Stimulated activated CD8-positive, alpha-beta memory T cell treated with anti-CD3 and anti-CD28 coated beads, Interleukin-15, amount 100 ng/mL, for 24 hours (primary cell): ENCODE measurements at places on chromosomes 2 and 18.

GRCh38 chr2:8571792-8572499 lies 109.9 kb upstream of the ID2 start:
- no peak for DNase-seq

- DNase-seq: no peak
Observed at GRCh38 chr18:36333414-36333813, 35.9 kb downstream of the FHOD3 start.

DNA sequence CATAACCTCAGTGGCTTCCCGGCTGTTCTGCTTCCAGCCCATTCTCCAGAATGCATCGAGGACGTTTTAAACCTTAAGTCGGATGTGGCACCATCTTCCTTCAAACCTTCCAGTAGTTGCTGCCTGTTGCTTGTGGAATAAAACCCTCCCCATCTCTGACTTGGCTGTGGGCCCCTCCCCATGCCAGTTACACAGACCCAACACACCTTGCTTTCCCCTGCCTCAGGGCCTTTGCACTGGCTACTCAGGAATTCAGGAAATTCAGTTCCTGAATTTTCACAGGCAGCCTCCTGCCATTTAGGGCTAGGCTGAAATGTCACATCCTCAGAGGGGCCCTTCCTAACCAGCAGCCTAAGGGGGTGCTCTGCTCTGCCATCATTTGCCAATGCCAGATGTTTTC lies 5.0 kb upstream of the ADRA2B start:
- DNase-seq: no peak

- DNase-seq: no peak
Observed at GRCh38 chr2:29578084-29578598, 343.2 kb downstream of the ALK start.

- no peak for DNase-seq
Observed at GRCh38 chr2:238986491-238987351, 138.8 kb downstream of the TWIST2 start.

GRCh38 chr2:127183771-127184170 lies 36.3 kb downstream of the CYP27C1 start:
- no peak for DNase-seq

GRCh38 chr2:200383380-200384110 lies 77.1 kb downstream of the SPATS2L start:
- no peak for DNase-seq

GRCh38 chr2:29240601-29241000 lies 125.4 kb downstream of the CLIP4 start:
- no peak for DNase-seq

- no peak for DNase-seq
Observed at GRCh38 chr2:168192839-168193616, 54.4 kb downstream of the STK39 start.

GRCh38 chr2:44009136-44009735 lies 13.4 kb upstream of the LRPPRC start:
- DNase-seq: no peak

GRCh38 chr2:170967553-170967952 lies 38.5 kb downstream of the GORASP2 start:
- no peak for DNase-seq

- no peak for DNase-seq
Observed at GRCh38 chr2:24850944-24851343, 57.7 kb downstream of the CENPO start.

GRCh38 chr2:216142540-216142939 lies 33.4 kb downstream of the XRCC5 start:
- DNase-seq: no peak

- DNase-seq: no peak
Observed at GRCh38 chr2:240819858-240820606, at the start of gene KIF1A. TSS of gene KIF1A (minus strand) at chr2:240820219. CDS start at chr2:240797752, 22,467 bp downstream.

- no peak for DNase-seq
Observed at GRCh38 chr2:43708178-43708577, 31.9 kb upstream of the C1GALT1C1L start.

DNA sequence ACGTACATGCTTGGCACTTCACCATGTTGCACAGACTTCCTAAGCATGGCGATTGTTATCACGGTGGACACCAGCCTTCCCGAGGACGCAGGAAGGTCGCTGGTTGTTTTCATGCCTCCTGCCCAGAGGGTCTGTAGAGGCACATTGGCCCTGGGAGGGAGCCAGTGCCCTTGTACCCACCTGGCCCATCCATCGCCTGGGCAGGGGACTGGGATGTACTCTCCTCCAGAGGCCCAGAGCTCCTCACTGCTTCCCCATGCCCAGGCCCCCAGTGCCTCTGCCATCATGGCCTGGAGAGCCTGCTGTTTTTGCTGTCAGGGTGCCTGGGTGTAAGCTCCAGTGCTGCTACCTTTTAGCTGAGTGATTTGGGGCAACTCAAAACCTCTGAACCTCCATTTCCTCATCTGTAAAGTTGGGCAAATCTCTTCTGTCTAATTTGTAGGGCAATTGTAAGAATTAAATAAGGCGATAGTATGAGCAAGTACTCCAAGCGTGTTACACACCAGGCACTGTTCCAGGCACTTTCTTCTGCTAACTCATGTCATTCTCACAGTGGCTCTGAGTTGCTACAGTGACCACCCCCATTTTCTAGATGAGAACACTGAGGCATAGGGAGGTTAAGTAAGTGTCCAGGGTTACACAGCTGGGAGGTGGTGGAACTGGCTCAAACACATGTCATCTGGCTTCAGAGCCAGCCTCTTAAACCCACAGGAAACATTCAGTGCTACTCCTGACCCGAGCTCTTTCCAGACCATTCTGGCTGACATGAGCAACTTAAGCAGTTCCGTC lies 45.3 kb downstream of the GREB1 start:
- no peak for DNase-seq

GRCh38 chr2:123500346-123500745 lies 524.7 kb upstream of the CNTNAP5 start:
- no peak for DNase-seq

GRCh38 chr2:68046642-68047240 lies 16.1 kb downstream of the C1D start:
- DNase-seq: no peak

- DNase-seq: no peak
Observed at GRCh38 chr2:144154205-144154604, 365.7 kb downstream of the ZEB2 start.

DNA sequence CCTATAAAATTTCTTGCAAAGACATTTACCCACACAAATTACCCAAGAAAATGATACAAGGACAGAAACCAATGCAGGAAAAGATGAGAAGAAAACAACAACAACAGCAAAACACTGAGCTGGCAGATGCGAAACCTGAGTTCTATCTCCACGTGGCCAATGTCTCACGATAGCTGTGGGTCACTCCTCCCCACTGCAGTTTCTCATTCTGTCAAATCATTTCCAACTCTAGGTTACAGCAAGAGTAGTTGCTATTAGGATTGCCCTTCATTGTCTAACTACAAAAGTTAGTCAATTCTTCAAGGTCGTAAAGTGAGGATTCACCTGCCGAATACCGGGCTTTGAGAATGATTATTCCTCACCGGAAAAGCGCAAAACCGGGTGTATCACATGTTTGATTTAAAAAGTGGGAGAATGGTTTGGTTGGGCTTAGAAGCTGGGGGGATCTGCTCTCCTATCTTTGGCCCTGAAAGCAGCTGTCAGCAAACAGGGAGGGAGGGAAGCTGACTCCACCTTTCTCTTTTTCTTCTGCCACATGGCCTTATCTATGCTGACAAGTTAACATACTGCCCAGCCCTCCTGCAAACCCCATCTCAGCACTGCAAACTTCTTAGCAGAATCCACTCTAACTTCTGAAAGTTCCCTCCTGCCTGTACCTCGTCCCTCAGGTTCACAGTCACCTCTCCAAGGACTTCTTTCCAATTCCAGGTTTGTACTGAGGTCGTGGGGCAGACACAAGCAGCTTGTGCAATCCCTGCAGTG lies 473.0 kb downstream of the SOX11 start:
- no peak for DNase-seq

DNA sequence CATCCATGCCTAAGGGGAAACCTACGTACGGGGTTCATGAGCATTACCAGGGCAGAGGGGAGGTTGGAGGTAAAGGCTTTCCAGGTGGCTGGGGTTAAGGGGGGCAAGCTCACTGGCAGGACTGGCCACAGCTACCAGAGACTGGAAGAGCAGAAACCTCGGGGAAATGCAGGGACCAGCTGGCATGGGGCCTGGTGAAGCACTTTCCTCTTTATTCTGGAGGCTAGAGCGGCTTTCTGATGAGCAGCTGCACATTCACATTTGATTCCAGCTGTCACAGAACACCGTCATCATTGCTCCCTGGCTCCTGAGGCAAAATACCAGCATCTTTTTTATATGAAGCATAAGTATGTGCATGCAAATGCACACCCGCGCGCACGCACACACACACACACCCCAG lies 28.7 kb upstream of the LRRC30 start:
- DNase-seq: no peak

- no peak for DNase-seq
Observed at GRCh38 chr2:68292108-68292710, 27.5 kb downstream of the CNRIP1 start.

DNA sequence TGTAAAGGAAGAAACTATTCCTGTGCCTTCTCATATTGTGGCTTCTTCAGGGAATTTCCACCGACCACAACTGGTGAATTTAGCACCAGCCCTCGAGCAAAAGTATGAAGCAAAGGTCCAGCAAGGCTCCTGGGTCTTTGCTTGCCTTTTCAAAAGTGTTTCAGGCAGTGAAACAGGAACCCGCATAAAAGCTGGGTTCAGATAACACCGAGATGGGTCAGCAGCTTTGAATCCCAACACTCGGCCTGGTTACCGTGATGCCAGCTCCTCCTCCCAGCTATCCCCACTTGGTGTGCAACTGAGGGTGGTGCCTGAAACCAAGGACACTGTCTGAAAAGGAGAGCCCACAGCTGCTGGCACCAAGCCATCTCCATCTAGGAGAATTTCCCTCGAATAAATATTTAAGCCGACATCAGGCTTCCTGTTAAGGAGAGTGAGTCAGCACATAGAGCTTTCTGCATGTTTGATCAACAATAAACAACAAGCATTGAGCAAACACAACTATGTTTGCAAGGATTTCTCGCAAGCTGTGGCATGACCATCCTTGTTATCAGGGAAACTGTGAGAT lies 69.5 kb downstream of the ANTXR1 start:
- no peak for DNase-seq

- DNase-seq: no peak
Observed at GRCh38 chr2:7633566-7634153, 716.4 kb downstream of the RNF144A start.

DNA sequence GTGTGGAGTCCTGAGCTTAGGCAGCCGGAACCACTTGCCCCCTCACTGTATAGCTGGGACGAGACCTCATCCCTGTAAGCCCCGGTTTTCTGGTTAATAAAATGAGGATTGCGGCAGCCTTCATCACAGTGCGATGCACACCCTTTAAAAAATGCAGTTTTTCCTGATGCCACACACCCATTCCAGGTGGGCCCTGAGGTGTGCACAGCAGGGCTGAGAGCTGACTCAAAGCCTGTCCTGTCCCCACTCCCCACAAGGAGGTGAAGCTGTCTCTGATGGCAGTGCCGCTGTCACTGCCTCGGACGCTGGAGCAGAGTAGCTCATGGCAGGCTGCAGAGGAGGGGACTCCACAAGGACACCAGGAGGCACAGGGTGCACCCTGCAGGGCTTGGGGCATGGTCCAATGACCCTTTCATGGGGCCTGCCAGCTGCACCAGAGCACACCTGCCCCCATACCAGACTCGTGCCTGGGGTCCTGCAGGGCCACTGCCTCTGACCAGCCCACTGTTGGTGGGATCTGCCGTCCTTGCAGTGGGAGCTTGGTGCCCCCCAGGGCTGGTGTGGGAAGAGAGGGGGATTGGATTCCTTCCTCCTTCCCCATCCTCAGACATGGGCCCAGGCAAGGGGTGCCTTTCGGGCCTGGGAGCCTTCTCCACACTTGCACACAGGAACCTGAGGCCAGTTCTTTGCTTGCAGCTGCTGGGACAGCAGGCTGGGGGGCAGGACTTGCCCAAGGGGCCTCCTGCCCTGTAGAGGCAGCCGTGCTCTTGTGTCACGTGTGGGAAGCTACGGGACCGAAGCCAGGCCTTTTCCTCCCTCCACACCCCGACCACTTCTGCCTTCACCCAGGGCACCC lies 22.8 kb downstream of the GPC1 start:
- no peak for DNase-seq

DNA sequence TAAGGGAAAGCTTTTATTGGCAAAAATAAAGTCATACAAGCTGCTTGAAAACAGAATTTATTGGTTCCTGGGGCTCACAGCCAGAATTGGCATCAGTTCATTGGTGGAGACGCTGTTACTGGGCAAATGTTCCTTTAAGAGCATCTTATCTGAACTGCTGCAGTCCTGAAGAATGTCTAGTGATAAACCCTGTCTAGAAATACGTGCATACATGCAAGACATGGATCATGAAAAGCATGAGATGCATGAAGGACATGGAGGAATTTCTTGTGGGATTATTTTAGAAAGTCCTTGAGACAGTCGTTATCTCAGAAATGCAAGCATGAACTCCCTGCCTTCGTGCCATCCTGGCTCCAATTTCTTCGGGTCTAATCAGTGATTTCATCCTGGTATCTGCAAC lies 32.5 kb upstream of the FHOD3 start:
- no peak for DNase-seq

DNA sequence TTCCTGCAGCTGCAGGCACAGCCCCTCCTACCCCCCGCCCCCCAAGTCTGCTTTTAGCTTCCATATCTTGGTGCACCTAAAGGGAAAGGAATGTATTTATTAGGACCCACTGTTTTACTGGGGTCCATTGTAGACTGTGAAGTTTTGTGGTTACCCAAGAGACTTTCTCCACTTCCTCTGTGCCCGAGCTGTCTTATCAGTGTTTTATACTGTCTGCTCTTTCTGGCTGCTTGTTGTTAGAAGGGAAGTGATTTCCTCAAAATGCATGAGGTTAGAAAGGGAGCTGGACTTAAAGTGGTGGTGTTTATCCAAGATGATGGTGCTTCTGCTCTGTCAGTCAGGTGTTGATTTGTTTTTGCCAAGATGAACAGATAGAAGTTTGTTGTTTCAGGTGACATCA lies 85.0 kb downstream of the PTH2R start:
- DNase-seq: no peak

GRCh38 chr18:33231474-33232317 lies 208.8 kb downstream of the CCDC178 start:
- no peak for DNase-seq

DNA sequence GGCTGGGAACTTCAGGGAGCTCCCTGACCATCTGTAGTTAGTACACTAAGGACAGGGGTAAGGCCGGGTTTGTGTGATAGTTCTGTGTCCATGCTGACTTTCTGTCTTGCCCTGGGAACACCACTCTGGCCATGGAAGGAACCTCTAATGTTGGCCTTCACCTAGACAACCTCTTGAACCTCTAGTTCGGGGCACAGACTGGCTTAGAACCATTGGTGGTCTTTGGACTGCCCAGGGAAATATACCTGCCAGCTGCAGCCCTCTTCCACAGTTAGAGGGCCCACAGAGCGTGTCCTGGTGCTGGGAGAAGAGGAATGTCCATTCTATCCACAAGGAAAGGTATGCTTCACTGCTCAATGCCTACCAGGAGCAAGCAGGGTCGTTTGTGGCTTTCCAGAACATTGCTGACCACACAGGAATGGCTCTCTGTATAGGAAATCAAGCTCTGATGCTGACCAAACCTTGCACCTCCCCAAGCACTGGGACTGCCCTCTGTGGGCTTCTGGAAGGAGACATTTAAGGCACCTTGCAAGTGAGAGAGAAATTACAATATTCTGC lies 318.8 kb upstream of the EPAS1 start:
- DNase-seq: no peak

- no peak for DNase-seq
Observed at GRCh38 chr2:33489835-33490431, 13.5 kb downstream of the RASGRP3 start.
